ENCODE measurements at places on chromosomes 5 and 9.

DNA sequence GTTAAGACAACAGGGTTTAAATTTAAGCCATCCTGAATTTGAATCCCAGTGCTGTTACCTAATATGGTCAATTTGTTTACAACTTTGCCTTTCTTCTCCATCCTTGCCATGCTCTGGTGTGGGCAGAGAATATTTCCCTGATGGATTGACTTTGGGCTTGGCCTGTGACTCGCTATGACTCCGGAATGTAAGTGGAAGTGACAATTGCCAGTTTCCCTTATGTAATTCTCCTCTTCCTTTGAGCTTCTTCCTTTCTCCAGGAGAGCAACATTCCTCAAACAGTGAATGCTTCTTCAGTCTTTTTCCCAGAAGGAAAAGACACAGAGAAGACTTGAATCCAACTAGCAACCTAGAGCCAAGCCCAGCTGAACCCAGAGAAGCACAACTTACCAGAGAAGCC lies 159.1 kb downstream of the LURAP1L start:
- DNase-seq, result no peak

GRCh38 chr9:69297300-69297980 lies 27.6 kb upstream of the ENTREP1 start:
- DNase-seq, result no peak

DNA sequence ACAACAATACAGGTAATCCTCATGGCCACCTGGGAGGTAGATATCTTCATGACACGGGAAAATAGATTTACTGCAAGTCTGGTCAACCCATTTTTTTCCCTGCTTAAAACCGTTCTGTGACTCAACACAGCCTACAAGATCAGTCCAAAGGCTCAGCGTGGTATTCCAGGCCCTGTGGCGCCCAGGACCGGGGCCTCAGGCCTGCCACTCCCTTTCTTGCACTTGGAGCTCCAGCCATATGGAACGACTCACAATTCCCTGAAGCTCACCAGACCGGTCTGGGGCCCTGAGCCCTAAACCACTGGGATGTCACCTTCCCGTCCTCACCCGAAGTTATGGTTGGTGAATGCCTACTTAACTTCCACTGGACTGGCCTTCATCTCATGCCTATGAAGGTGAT lies 6.5 kb upstream of the MLANA start:
- DNase-seq, result no peak

GRCh38 chr5:159951387-159951786 lies 35.1 kb downstream of the ADRA1B start:
- no peak for DNase-seq

DNA sequence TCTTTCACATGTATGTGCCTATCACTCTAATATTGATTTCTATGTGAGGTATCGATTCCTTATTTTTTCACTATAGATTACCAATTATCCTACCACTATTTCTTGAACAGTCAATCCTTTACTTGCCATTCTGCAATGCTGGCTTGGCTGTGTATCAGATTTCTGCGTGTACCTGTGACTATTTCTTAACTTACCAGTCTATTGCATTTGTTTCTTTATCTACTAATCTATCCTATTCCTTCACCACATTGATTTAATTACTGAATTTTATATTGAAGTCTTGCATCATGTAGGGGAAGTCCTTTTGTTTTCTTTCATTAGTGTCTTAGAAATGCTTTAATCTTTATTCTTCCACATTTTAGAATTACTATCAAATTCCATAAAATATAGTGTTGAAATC lies 684.8 kb downstream of the LRRC70 start:
- no peak for DNase-seq

GRCh38 chr5:113917997-113918396 lies 404.5 kb downstream of the YTHDC2 start:
- DNase-seq, result no peak

DNA sequence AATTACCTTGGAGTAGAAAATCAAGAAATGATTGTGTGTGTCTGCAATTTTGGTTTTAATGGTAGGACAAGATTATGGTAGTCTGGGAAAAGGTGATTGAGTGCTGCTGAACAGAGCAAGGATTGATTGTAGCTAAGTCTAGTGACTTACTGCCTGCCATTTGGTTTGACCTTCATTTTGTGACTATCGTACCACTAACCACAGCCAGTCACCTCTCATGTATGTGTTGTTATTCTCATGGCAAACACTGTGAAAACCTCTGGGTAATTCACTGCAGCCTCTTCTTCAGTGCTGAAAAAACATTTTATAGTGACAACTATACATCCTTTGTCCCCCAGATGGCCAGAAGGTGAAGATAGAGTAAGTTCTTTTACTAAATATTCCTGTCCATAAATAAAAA lies 37.5 kb downstream of the CTNNA1 start:
- DNase-seq, result no peak

- DNase-seq, result no peak
Measured at GRCh38 chr5:97623441-97623840, 440.4 kb upstream of the RIOK2 start.

GRCh38 chr5:72468024-72468423 lies 39.2 kb downstream of the ZNF366 start:
- DNase-seq, result no peak

GRCh38 chr5:20157089-20157488 lies 169.1 kb upstream of the CDH18 start:
- DNase-seq, result no peak

DNA sequence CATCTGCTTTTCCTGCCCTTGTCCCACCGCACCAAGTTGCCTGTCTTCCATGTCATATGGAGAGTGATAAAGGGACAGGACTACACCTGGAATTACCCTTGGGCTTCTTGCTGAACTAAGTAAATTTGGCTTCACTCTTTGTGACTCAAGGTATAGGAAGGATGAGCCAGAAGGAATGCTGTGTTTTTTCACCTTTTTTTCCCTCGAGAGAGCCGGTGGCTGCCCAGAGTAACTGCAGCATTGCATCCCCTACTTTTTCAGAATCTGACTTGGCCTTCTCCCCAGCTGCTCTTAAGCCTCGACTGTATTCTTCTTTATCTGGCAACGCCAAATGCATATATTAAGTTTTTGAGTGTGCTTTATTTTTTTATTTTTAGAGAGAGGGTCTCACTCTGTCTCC lies 38.4 kb downstream of the RCL1 start:
- no peak for DNase-seq

GRCh38 chr9:3956899-3957298 lies 343.0 kb downstream of the GLIS3 start:
- no peak for DNase-seq

GRCh38 chr9:2985343-2985742 lies 141.4 kb upstream of the PUM3 start:
- DNase-seq, result no peak

- no peak for DNase-seq
Measured at GRCh38 chr9:32550150-32550561, 2.0 kb upstream of the SMIM27 start.

GRCh38 chr9:68775003-68775730 lies 70.1 kb downstream of the PIP5K1B start:
- DNase-seq, result no peak

GRCh38 chr9:72349911-72350310 lies 15.1 kb downstream of the ZFAND5 start:
- DNase-seq, result no peak

DNA sequence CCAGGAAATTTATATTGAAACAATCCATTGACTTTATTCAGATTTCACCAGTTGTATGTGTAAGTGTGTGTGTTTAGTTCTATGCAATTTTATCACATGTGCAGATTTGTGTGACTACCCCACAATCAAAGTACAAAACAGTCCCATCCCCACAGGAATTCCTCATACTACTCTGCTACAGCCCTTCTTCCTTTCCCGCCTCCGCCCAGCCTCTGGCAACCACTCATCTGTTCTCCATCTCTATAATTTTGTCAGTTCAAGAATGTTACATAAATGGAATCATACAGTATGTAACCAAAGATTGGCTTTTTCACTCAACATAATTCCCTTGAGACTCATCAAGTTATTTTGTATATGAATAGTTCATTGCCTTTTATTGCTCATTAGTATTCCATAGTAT lies 289.1 kb downstream of the GADD45G start:
- no peak for DNase-seq

GRCh38 chr5:134188092-134188491 lies 11.3 kb upstream of the SKP1 start:
- DNase-seq, result no peak

- DNase-seq, result no peak
Measured at GRCh38 chr9:114731701-114732100, 49.7 kb upstream of the TEX48 start.

GRCh38 chr5:37771731-37772130 lies 68.1 kb downstream of the GDNF start:
- no peak for DNase-seq

GRCh38 chr9:11931751-11932150 lies 761.4 kb upstream of the TYRP1 start:
- no peak for DNase-seq

DNA sequence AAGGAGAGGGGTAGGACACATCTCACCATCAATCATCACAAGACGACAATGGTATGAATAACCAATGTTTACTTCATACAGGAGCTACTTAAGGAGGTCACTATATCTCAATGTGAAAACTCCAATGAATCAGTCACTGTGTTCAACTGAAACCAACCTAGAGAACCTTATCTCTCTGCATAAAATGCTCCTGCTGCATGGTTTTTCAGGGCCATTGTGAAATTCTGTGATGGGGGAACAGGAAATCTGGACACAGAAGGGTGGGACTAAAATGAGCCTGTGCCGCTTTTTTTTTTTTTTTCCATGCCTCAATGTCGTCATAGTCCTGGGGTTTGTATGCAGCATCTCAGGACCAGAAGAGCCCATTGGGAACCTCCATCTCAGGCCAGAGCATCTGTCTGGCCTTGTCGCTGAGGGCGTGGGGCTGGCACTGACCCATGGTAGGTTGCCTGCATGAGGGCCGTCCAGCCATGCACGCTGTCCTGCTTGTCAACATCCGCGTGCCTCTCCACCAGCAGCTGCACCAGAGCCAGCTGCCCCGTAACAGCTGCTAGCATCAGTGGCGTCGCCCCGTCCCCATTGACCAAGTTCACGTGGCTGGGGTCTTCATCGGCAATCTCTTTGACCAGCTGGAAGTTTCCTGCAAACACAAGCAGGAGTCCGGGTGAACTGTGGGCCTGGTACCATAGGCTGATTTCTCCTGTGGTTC lies 12.7 kb downstream of the ANKS6 start:
- no peak for DNase-seq

DNA sequence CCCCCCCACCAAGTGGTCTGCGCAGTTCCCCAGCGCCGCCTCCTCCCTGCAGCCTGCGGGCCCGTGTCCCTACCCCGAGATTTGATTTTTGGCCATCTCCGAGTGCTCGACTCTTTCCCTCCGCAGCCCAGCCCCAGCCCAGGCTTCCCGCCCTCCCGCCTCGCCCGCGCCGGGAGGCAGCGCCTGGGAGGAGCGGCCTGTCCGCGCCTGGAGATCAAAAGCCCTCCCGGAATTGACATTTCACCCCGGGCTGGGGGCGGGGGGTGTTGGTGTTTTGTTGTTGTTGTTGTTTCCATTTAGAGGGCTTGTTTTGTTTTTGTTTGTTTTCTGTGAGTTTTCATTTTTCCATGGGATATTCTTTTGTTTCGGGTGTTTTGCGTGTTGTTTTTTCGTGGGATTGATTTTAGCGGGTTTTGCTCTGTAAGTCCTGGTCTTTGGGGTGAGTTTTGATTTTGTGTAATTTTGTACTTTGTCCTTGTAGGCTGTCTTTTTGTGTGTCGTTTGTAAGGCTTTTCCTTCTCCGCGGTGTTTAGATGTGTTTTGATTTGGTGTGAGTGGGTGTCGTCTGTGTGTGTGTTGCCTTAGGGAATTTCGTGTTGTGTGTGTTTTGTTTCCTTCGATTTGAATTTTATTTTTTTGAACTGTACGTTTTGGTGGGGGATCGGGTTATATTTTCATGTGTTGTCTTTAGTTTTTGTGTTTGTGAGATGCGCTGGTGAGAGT lies 1.7 kb upstream of the PAX5 start:
- no peak for DNase-seq

GRCh38 chr5:10507575-10508096 lies 56.2 kb upstream of the ANKRD33B start:
- DNase-seq, result no peak

GRCh38 chr9:87662808-87663528 lies 63.0 kb upstream of the CTSL start:
- DNase-seq, result no peak

- DNase-seq, result no peak
Measured at GRCh38 chr9:35414889-35415288, 75.0 kb upstream of the RUSC2 start.

GRCh38 chr5:157273131-157273556 lies 7.2 kb downstream of the CYFIP2 start:
- DNase-seq, result no peak

DNA sequence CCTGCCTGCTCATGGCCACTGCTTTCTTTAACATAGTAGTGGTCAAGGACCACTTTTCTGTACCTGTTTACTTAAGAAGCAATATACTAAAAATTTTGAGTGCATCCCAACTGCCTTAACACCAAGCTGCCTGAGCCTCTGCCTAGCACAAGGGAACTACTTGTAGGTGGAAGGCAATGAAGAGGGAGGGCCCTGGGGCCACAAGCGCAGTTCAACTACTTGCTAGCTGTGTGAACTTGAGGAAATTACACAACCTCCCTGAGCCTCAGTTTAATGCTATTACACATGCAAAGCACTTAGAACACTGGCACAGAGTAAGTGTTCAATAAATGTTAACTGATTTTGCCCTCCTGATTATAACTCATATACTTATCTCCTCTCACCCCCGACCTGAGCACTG lies 6.3 kb downstream of the ARL15 start:
- no peak for DNase-seq

- DNase-seq, result no peak
Measured at GRCh38 chr9:18296702-18297055, 177.3 kb upstream of the ADAMTSL1 start.

GRCh38 chr5:149344151-149344550 lies 1.1 kb upstream of the GRPEL2 start:
- no peak for DNase-seq

DNA sequence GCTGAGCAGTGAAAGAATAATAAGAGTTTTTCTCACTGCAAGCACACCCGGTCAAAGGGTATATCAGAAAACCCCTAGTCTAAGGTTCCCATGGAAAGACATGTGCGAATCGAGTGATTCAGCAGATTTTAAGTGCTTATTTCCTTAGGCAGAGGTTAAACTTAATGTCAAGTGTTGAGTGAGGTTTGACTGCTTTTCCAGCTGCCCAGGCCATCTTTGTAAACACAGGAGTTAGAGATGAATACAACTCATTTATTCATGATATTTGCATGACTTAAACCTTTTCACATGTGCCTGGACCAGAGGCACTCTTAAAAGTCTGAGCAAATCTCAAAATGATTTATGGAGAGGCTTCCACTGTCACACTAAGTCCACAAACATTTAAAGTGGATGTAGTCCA lies 137.8 kb upstream of the RGMB start:
- DNase-seq, result no peak

- no peak for DNase-seq
Measured at GRCh38 chr9:131096269-131097125, at the start of gene AIF1L. Gene AIF1L, plus strand, starts transcription at chr9:131096531. Its CDS starts 99 bp downstream, at chr9:131096630.

DNA sequence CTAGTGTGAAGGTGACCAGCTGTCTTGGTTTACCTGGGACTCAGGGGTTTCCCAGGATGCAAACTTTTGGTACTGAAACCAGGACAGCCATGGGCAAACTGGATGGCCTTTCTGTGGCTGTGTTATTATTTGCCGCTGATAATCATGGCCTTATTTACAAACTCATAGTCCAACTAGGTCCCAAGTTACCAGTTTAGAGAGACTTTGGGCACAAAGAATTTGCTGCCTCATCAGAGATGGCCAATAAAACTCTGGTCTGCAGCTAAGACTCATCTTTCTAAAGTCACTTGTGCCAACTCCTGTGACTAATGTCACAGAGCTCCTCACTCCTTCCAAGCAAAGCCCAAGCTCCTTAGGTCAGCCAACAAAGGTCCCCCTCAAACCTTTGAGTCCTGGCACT lies 47.5 kb upstream of the PLPP6 start:
- no peak for DNase-seq

Data from stimulated activated CD4-positive, alpha-beta T cell treated with anti-CD3 and anti-CD28 coated beads, Interleukin-1b, Interleukin-23, amount 100 ng/mL, for 1 hour (primary cell).